ENCODE measurements at places on chromosomes 11 and 22.
A peak's percentile ranks its signal among the peaks of the same experiment; 100 is the strongest.

DNA sequence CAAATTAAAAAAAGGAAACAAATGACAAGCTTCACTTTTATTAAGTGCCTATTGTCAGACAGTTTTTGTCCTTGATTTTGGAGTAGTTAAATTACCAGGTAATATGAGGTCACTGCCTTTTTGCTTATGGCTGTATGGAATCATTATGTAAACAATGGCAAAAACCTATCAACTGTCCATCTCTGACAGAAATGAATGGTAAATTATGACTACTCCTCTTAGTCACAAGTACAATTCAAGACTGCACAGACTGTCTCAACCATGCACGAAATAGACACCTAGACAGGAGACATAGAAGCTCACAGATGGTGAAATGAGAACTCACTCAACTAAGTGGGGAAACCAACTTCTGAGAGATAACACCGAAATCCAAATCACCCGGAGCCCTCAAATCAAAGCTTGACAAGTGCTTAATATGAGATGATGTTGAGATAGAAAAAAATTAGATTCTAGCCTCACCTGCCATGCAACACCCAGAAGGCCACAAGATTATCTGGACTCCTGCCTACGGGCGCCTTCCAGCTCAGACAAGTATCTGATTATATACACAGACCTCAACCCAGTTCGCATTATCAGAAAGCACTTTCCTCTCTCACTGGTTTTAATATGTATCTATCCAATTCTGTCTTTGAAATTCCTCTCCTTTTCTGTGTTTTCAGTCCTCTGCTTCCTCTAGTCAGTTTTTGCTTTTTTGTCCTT, 199.3 kb downstream of the CADM1 start:
- no peak for DNase-seq

- DNase-seq, result peak; percentile 93
These were observed 10.4 kb upstream of the CDC42BPG start for GRCh38 chr11:64854534-64855502.

DNA sequence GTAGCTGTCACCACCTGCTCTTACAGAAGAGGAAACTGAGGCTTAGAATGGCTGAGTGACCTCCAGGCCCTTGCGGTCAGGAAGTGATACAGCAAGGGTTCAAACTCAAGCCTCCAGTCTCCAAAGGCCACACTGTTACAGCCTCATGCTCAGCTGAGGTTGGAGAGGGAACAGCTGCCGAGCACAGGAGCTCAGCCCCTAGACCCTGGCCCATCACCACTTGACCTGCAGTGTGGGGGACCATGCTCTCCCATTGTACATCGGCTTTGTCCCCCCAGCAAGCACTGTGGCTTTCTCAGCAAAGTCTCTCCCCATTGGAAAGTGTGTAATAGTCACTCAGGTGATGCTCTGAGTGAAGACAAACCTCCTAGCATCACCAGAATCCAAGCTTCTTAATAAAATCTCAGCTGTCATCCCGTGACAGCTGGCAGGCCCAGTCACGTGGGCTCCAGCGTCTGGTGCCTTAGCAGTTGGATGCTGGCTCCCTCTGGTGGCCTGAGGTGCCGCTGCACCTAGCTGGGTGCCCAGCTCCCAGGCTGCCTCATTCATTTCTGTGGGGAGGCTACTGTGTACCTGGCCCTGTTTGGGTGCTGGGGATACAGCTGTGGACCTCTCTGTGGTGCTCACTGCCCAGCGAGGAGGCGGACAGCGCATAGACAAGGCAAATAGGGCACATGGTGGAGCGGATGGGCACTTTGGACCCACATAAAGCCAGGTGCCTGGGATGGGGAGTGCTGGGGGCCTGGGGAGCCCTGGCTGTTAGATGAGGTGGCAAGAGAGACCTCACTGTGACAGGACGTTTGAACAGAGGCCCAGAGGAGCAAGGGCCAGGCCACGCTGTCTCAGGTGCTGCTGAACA, 19.1 kb upstream of the MYRF start:
- DNase-seq, result peak; percentile 93

- peak; percentile 80 for DNase-seq
These were observed 28.0 kb downstream of the FADS2 start for GRCh38 chr11:61855939-61856680.

- DNase-seq, result no peak
These were observed 254.8 kb downstream of the CNTN5 start for GRCh38 chr11:99275521-99275920.

DNA sequence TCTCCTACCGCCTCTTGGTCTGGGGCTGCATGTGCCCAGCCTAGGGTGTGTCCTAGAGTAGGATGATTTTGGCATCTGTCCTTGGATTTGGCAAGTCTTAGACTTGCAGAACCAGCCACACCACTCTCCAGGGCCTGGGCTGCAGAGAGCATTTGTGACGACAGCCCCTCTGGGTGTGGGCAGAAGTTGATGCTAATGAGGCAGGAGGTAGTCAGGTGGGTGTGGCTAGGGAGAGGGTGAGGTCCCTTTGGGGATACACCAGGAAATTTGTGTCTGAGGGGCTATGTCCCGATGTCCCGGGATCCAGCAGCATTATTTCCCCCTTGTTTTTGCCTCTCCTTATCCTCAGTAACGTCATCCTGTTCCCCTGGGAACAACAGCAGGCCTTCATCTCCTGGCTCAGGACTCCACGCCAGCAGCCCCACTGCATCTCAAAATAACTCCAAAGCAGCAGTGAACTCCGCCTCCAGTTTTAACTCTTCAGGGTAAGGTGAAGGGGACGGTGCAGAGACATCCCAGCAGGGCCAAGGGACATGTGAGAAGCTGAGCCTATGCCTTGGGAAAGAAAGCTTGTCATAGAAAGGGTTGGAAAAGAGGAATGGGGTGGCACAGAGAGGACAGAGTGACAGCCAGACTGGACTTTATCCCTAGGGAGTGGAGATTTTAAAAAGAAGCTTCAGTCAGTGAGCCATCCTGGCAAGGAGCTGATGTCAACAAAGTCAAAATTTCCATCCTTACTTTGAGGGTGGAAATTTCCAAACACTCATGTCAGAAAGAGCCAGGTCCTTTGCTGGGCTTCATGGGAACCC, 8.0 kb upstream of the TLCD5 start:
- no peak for DNase-seq

DNA sequence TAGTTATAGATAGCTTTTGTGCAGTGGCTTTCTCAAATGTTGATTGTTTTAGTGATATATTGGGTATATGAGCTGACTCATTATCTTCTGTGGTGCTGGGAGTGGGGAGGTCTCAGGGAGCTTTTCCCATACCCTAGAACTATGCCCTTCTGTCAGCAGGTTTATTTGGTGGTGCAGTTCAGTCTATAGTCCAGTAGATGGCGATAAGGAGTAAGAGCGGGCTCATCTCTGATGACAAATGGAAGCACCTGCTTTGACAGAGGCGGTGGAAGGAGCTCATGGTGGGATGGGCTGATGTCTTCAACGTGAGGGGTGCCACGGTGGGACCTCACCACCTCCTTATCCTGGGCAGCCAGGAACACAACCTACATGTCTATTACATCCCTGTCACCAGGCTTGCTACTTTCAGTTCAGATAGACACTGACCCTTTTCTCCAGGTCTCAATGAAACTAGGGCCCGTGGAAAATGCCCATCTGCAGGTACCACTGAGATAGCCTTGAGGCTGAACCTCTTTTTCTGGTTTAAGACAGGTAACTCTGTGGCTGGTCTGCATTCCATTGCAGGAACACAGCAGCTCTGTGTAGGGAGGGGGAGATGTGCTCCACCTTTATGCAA, 13.0 kb upstream of the OR6A2 start:
- no peak for DNase-seq

- DNase-seq, result no peak
These were observed 15.6 kb downstream of the PCF11 start for GRCh38 chr11:83172551-83172950.

- DNase-seq, result no peak
These were observed 105.5 kb downstream of the C11orf87 start for GRCh38 chr11:109527496-109527895.

- no peak for DNase-seq
These were observed 13.0 kb upstream of the CDC42EP2 start for GRCh38 chr11:65301491-65302329.

- DNase-seq, result no peak
These were observed 234.9 kb upstream of the ARHGAP20 start for GRCh38 chr11:110947096-110947495.

GRCh38 chr11:704781-705645, 1.0 kb upstream of the EPS8L2 start:
- no peak for DNase-seq

DNA sequence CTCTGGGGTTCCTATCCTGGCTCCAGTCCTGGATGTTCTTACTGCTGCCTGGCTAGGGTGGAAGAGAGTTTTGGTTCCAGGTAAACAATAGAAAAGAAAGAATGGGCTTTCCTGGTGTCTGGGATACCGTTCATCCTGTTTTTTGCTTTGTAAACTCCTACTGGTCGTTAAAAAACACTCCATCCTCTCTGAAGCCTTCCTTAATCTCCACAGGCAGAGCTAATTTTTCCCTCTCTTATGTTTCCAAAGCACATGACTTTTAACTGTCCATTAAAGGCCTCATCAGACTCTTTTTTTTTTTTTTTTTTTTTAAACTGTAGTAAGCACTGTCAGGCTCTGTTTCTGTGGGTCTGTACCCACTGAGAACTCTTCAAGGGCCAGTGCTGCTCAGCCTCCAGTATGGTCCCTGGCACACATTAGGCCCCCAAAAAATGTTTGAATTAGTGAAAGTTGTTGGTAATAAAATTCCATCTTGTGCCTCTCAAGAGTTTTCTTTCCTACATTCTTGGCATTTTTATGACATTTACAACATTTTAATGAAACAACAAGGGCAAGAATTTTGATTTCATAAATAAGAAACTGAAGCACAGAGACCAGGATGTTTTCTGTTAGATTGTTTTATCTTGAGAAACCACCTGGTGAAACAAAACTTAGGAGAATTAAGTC, 104.2 kb downstream of the TEAD1 start:
- DNase-seq, result no peak

- no peak for DNase-seq
These were observed 144.6 kb downstream of the CCDC81 start for GRCh38 chr11:86519064-86519911.
